ENCODE measurements at places on chromosomes 7 and 10. TPM values are rescaled to one million over a fixed set of nuclear protein-coding genes. Genes with fewer than 3 reads are reported as not detected.

PGAM2 gene
- total RNA-seq: not detected

GRCh38 chr7:102106625-102107024, 180.0 kb upstream of the SH2B2 start:
- H3K4me3 ChIP-seq: no peak overlapping the region
- no peaks in the 10 kb centered on the region for H3K4me1 ChIP-seq
- no peaks in the 10 kb centered on the region for H3K27me3 ChIP-seq
- H3K27ac ChIP-seq: no peak overlapping the region
- no peak for DNase-seq
- H3K36me3 ChIP-seq: no peaks in the 10 kb centered on the region

DNA sequence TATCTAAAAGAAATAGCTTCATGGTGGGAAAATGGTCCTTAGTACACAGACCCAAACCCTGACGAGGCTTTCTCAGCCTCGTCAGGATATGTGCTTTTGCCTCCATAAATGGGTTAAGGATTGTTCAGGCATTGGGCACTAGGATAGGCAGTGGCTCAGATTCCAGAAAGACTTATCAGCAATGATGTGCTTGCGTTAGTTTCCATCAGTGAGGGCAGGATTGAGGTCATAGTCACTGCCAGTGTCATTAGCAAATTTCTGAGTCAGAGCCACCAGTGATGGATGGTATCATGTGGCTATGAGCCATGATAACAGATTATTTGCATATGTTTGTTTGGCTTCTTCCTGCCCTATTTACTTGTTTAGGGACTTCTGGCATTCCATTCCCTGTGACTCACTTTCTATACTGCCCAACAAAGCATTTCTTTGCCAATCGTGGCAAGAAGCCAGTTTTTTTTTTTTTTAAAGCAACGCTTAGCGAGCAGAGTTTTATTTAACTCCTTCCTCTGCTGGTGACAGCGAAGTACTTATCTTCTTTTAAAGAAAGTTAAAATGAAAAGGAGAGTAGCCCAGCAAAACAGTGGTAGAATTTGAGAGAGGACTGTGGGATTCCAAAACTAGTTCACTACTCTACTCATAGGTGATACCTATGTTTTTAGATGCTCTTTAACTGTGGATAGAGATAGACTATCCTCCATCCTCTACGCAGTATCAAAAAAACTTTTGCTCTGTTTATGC, 44.4 kb downstream of the MYPN start:
- H3K36me3 ChIP-seq: no peaks in the 10 kb centered on the region
- H3K4me1 ChIP-seq: peaks cover 33% of the 10 kb centered on the region
- H3K27ac ChIP-seq: peak overlapping the region; percentile 70
- H3K4me3 ChIP-seq: peak overlapping the region; percentile 20

GTF2IRD2 gene
- 8.6 TPM for total RNA-seq

SUN3 gene
- not detected for total RNA-seq

- H3K27ac ChIP-seq: no peak overlapping the region
- peaks cover 1% of the 10 kb centered on the region for H3K36me3 ChIP-seq
- DNase-seq: peak; percentile 47
- peaks cover 9% of the 10 kb centered on the region for H3K4me1 ChIP-seq
- H3K27me3 ChIP-seq: no peaks in the 10 kb centered on the region
Measured at GRCh38 chr7:157136372-157136771, 2.4 kb upstream of the UBE3C start.

GRCh38 chr10:61486738-61487396, 33.7 kb upstream of the TMEM26 start:
- no peak overlapping the region for H3K27ac ChIP-seq
- H3K27me3 ChIP-seq: no peaks in the 10 kb centered on the region
- H3K4me3 ChIP-seq: no peak overlapping the region

POU6F2 gene
- not detected for total RNA-seq

NPTX2 gene
- 2.0 TPM for total RNA-seq

ZNF716 gene
- total RNA-seq: not detected

- H3K4me1 ChIP-seq: peaks cover 13% of the 10 kb centered on the region
- H3K36me3 ChIP-seq: peaks cover 45% of the 10 kb centered on the region
- peak overlapping the region; percentile 62 for H3K4me3 ChIP-seq
Measured at GRCh38 chr7:44121761-44122420, 1.5 kb downstream of the POLD2 start.

KCND2 gene
- total RNA-seq: not detected

GRCh38 chr10:86187499-86188239, 178.9 kb downstream of the GRID1 start:
- no peaks in the 10 kb centered on the region for H3K36me3 ChIP-seq
- no peak overlapping the region for H3K27ac ChIP-seq
- H3K27me3 ChIP-seq: peaks cover 33% of the 10 kb centered on the region
- no peak overlapping the region for H3K4me3 ChIP-seq
- no peak for DNase-seq

All from A673 (cell line).